ENCODE measurements at places on chromosomes 7 and 10. TPM values are rescaled to one million over a fixed set of nuclear protein-coding genes. Genes with fewer than 3 reads are reported as not detected.

TAS2R38 gene
- total RNA-seq: not detected

TMEM229A gene
- total RNA-seq: 0.17 TPM

LRRC18 gene
- total RNA-seq: not detected

HOXA2 gene
- 2.8 TPM for total RNA-seq

CHCHD3 gene
- total RNA-seq: 50.1 TPM

PCDH15 gene
- total RNA-seq: 2.1 TPM

MYOZ1 gene
- 0.54 TPM for total RNA-seq

PRPS1L1 gene
- not detected for total RNA-seq

UPK3B gene
- 2.9 TPM for total RNA-seq

GNAT3 gene
- total RNA-seq: not detected

IL6 gene
- 1.8 TPM for total RNA-seq

SPRN gene
- total RNA-seq: 0.22 TPM
